ENCODE measurements at places on chromosomes 2 and 18.

DNA sequence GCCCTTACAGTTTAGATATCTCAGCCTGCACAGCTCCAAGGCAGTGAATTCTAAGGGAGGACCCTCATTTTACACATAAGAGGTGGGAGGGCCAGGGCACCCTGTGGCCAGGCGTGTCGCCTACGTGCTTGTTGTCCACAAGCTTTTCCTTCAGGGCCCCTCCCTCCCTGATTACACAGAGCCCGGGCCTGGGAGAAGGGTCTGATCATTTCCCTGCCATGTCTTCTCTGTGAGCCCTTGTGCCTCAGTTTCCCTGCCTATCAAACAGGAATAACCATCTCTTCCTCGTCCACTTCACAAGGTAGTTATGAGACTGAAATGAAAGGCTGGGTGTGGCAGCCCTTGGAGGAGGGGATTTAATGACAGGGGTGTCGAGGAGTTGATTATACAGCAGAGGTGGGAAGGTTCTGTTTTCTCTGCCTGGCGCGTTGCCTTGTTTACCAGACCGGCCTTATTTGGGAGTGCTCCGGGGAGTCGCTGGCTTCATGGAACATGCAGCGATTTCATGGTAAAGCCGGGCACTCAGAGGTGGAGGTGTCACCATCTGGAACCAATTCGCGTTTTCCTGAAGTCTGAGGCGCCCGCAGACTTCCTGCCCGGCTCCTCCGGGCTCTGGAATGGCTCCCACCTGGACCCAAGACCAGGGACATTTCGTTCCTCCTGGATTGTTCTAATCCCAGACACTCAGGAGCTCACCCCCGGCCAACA is 208.9 kb downstream of the KLHL29 start:
- DNase-seq: no peak

- no peak for DNase-seq
These were observed 79.1 kb downstream of the INHBB start for GRCh38 chr2:120425014-120425413.

GRCh38 chr18:61551586-61551985 is 218.4 kb downstream of the CDH20 start:
- DNase-seq: peak; percentile 12

DNA sequence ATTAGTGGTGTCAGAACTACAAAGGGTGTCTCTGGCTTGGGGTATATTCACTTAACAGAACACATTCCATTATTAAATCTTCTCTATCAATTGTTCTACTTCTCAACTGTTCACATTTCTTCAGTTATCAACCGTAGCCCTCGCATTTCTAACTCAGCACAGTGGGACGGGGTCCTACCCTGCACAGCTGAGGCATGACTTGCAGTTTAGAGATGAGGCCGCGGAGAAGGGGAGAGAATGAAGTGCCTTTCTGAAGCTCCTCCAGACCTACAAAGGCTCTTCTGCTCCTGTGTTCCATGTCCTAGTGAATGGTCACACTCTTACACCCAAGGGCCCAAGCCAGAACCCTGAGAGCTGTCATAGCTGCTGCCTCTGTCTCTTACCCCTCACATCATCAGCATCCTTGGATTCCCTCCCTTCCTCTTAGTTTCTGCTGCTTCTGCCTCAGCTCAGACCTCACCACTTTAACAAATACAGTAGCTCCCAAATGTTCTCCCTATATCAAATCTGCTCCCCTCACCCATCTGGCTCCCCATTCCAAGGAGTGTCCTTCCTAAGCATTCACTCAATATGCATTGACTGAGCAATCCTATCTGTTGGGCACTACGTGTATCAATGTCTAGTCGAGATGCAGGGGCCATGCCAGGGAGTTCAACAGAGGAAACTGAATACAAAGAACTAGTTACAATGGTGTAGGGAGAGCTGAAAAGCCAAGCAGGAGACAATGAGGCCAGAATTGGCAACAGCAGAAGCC is 34.3 kb upstream of the MRPL19 start:
- no peak for DNase-seq

DNA sequence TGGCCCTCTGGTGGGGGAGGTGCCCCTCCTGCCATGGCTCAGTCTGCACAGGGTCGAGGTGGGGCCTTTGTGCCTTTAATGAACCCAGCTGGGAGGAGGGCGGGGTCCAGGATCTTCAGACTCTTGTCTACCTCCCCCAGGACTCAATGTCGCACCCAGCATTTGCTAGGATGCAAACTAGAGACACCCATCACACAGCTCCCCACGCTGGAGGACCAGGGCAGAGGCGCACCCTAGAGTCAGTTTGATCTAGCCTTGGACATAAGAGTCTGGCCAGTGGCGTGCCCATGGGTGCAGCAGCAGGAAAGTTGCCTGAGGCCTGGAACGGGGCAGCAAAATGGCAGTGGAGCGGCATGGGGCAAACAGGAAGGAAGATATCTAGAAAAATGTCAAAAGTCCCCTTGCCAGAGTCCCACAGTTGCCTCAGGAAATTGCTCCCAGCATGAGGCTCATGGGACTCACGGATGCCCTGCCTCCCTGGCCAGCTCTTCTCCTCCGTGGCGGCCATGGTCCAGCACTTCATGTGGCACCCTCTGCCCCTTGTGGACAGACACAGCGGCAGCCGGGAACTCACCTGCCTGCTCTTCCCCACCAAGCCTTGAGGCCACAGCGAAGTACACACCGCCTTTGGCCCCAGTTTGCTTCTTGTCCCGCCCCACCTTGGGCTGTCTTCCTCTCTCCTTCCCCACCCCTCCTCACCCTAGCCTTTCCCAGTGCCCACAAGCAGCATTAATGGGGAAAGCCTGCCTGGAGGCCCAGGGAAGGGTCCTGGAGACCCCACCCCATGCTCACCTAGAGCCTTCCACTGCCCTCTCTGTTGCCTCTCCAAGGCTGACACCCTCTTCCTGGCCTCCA is 17.7 kb downstream of the SH2D6 start:
- DNase-seq: no peak

DNA sequence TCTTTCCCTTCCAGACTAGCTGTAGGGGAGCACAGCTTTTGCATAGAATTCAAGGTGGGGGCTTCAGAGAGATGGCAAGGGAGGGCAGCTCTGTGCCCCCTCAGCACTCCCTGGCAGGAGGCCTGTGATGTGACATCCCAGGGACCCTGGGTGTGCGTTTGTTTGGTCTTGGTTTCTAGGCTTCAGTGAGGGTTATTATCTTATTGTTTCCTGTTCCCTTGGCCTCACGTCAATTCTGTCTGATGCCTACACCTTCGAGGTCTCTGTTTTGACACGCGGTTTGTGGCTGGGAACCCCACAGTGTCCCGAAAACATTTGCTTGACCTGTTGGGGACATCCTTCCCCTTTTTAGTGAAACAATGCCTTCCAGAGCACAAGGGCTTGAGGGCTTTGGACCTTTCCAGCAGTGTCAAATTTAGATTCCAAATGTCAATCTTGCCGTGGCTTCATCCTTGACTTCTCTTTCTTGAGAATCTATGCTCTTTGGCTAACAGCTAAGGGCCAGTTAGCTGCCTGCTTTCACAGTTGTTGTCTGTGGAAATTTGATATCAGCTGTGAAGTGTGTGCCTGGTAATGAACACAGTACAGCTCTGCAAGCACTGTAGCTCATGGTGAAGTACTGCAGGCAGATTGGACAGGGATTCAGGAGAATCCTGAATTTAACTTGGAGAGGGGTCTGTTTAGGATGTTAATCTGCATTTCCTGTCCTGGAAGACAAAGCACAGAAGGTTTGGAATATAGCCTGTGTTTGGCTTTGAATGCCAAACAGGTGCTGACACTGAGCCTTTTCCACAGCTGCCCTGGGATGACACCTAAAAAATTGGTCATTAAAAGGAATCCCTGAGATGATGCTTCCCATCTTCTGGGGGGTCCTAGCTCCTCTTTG is 108.2 kb upstream of the CXCR4 start:
- no peak for DNase-seq

DNA sequence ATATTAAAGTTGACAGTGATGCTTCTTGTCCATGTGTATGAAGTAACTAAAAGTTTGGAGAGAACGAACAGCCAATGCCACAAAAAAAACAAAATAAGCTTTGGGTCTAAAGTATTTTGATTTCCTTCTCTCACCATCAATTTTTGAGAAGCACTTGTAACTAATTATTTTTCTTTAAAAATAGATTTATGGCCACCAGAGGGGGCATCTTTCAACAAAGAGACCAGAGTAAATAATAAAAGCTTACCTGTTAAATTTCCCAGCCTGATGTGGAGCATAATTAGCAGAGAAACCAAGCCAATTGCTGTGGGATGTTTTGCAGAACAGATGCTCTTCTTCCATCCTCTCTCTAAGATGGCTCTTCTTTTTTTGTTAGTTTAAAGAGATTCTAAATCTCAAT is 29.0 kb downstream of the LINC00305 start:
- DNase-seq: no peak

DNA sequence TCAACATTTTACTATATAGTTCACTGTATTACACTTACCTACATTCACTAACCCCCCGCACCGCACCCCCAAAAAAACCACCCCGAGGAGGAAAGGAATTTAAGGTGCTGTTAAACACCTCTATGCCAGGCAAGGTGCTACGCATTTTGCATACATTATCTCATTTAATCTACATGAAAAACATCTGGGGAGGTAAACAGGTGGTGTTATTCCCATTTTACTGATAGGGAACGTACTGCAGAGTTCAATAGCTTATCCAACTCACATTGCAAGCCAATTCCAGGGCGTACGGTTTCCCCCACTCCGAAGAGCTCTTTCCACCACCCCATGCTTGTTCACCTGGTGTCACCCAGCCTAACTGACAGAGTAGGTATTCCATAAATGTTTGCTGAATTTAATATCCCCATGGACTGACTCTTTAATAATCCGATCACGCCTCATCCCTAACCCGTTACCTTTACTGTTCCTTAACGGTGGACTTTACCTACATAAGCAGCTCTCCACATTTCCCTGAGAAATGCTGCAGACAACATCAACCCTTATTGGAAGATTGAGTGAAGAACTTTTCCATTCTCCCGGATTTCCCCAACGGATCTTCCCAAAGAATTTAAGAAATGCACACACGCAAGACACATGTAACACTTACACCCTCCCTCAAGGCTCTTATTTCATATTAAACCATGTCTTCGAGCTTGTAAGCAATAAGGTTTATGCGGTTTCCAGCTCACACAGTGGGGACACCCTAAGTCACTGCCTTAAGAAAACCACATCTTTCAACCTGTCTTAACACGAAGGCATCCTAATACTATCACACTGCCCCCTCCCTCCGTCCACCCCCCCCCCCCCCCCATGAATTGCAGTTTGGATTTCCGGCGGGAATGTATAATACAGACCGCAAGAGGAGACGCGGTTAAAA is 1.2 kb downstream of the RAPH1 start:
- no peak for DNase-seq

DNA sequence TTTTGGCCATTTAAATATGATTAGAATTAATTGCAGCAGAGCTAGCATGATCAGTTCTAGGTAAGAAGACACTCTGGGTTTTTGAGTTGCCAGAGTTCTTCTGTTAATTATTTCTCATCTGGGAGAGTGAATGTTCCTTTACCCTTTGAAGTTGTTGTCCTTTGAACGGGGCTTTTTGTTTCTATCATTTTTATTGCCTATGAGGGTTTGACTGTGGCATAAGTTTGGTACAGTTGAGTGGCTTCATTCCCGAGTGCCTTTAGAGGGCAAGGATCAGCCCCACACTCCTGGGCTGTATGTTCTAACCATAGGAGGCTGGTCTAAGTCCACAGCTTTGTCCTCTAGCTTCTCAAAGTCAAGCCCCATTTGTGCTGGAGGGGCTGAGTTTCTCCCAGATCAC is 804.3 kb downstream of the KCNJ3 start:
- no peak for DNase-seq

- DNase-seq: no peak
These were observed 234.7 kb downstream of the CCDC178 start for GRCh38 chr18:33205777-33206176.

- DNase-seq: no peak
These were observed 226.0 kb downstream of the FAM210A start for GRCh38 chr18:13500227-13500865.

DNA sequence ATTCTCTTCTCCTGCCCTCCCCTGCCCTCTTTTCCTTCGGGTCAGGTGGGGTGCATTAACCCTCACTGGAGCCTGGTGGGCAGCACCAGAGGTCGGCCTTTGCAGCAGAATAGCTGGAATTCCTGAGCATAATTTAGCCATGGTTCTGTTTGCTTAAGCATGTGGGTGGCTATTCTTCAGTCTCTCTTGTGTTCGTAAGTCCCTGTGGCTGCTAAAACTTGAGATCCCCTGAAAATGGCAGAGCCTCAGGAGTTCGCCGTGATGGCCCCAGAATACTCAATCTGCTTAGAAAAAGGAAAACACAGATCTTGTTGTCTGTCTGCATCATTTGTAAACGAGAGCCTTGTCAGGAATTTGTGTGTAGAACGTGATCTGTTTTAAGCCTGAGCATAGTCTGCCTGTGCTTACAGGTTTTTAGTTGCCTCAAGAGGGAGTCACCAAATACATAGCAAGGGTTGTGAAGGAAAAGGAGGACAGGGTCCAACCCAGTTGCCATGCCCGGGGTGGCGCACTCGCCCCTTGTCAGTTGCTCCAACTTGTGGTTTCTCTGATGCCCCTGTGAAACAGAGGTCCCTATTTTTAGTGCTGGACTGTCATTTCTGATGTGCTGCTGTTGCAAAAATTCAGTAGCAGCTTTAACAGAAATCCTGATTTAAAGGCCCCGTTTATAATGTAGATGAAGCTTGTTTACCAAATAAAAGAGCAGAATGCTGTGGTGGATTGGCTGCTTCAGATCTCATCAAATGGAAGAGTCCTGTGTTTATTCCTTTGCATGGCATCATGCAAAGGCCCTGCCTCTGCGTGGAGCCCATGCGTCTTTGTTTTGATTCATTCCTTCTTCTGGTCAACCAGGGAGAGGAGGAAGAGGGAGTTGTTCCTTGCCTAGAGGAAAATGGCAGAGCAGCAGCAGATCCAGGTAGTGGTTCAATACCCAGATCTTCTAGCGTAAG is 74.8 kb downstream of the WDSUB1 start:
- no peak for DNase-seq

- no peak for DNase-seq
These were observed 694.7 kb downstream of the ARHGAP15 start for GRCh38 chr2:143823876-143824275.

DNA sequence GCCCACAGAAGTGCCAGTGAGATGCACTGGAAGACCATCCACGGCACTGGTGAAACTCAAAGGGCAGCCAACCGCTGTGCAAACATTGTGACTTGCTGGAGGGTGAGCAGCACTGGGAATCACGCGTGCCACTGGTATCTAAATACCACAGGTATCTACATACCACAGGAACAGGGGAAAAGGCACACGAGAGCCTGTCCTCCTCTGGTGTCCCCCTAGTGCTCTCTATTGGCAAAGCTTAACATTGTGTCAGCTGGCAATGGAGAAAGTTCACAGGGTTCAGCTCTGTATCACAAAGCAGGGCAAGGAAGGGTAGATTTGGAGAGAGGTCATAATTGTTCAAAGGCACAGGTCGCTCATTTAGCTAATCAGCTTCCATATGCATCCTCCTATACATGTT is 12.6 kb upstream of the SEC11C start:
- DNase-seq: no peak

GRCh38 chr18:64380117-64380516 is 231.2 kb upstream of the LINC00305 start:
- DNase-seq: no peak
